A375 (cell line): ENCODE measurements at places on chromosomes 3 and 15. TPM values are rescaled to one million over a fixed set of nuclear protein-coding genes. Genes with fewer than 3 reads are reported as not detected.

HGD gene
- total RNA-seq = 0.15 TPM in 1 of 2 replicates, not detected in the other

ARNT2 gene
- 21.2 and 22.9 TPM in 2 replicates for total RNA-seq

SCAP gene
- 68.7 and 71.3 TPM in 2 replicates for total RNA-seq

POLR2M gene
- total RNA-seq = 632 and 977 TPM in 2 replicates

NR2E3 gene
- 0.19 and 0.38 TPM in 2 replicates for total RNA-seq

IL12A gene
- total RNA-seq = 9.7 and 14.2 TPM in 2 replicates

CCR3 gene
- total RNA-seq = not detected in 2 replicates

EAF2 gene
- total RNA-seq = 2.8 and 4.6 TPM in 2 replicates

UROC1 gene
- not detected in 2 replicates for total RNA-seq

SNTN gene
- not detected in 2 replicates for total RNA-seq
